CD4-positive, alpha-beta T cell treated with Interleukin-17A for 4 hours (primary cell): ENCODE measurements at places on chromosomes 12 and 14.
A peak's percentile ranks its signal among the peaks of the same experiment; 100 is the strongest.

- DNase-seq = peak; percentile 54
Observed at GRCh38 chr14:73785336-73785833, 66.2 kb upstream of the PTGR2 start.

- peak; percentile 56 for DNase-seq
Observed at GRCh38 chr12:130775953-130776856, 60.1 kb upstream of the RIMBP2 start.

GRCh38 chr14:51544901-51545300 is 106.8 kb upstream of the FRMD6 start:
- no peak for DNase-seq

DNA sequence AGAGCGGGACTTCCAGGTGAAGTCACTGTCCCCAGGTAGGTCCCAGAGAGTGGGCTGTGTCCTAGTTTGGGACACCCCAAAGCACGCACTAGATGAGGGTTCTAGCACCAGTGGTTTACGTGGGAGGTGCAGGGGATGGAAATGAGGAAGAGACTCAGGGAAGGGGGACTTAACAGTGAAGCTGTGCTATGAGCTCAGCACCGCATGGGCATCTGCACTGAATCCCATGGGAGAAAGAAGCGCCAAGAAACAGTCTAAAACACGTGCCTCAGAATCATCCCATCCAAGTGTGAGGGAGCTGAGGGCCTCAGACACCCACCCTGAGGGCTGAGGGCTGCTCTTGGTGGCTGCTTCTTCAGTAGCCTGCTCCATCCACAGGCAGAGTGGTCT is 71.5 kb upstream of the ZFP36L1 start:
- no peak for DNase-seq

- no peak for DNase-seq
Observed at GRCh38 chr14:104239861-104240301, 101.5 kb downstream of the KIF26A start.

- no peak for DNase-seq
Observed at GRCh38 chr14:104712881-104713734, 10.9 kb upstream of the ADSS1 start.

DNA sequence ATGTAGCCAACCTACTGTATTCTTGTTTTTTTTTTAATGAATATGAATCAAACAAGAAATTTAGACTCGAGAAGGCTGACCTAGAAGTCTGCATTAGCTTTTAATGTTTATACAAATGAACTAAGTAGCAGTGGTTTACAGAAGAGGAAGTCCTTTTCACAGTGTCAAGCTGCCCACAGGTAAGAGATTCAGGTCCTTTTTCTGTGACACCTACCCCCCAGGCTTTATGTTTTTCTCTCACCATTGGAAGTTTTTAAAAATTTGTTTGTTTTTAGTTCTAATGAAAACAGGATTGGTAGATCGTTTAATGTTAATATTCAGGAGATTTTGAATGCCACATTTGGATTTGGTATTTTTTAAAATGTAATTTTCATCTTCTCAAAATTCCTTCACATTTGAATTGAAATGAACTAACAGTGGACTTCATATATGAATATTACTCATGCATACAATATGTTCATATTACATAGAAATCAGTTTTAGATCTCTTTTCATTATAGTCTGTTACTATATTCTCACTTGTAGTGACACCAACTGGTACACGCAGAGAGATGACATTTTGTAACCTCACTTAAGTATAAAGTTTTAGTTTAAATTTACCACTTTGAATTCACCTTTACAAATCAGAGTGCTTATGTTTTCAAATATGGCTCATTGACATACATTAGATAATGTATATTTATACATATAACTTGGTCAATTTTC is 29.7 kb downstream of the ATF7IP start:
- DNase-seq = no peak

DNA sequence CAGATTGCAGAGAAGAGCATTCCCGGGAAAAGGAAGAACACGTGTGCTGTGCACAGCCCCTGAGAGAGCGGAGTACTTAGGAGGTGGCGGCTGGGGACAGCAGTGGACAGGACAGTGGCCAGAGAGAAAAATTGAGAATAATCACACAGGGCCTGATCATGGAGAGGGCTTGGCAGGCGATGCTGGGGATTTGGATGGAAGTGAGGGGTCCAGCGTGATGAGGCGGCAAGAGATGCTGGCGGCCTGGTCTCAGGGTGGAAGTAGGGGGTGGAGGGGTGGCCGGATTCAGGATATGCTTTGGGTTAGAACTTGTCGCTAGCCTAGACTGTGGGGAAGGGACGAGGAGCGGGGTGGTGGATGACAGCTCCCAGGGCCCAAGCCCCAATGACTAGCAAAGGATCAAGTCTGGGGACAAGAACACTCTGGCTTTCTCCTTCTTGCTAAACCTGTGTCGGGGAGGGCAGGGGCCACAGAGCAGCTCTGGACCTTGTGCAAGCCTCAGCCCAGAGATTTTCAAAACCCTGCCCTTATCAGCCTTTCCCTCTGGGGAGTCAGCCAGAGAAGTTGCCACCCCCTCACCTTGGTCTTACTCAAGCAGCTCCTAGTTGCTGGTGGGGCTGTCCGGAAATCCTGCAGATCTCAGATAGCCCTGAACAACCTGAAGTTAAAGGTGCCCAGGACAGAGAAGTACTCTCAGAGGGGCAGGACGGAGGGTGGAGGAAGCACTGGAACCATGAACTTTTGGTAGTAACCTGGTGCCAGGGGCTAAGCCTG is 1.3 kb downstream of the HVCN1 start:
- no peak for DNase-seq

- DNase-seq = no peak
Observed at GRCh38 chr14:68233101-68233784, 413.7 kb downstream of the RAD51B start.

DNA sequence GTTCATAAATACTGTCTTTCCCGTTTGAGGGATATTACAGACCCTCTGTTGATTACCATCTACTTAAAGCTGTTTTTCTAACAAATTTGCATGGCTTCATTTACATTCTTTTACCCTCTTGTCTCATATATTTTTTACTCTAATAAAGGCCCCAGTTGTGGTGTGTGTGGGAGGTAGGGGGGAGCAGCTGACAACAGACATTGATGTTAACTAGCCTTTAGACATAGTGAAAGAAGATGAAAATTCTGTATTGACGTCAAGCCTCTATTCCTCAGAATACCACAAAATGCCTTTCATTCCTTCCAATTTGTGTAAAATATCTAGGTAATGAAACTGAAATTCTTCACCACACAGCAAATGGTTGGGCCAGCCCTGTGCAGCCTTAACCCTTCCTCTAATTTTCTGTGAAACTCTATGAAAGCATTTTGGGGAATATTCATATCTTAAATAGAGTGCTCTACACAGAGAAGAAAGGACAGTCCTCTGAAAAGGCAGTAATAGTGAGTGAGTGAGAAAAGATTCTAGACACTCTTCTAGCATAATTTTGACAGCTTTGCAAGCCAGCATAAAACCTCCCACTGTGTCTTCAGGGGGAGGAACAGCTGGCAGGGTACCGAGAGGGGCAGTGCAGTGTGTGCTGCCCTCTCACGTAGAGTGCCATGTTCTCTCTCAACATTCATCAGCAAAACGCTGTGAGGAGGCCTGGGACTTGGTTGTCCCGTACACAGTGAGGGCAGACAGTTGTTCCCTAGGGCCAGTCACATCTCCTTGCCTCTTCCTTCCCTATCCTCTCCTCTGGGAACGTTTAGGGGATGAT is 20.1 kb upstream of the CERS5 start:
- no peak for DNase-seq

DNA sequence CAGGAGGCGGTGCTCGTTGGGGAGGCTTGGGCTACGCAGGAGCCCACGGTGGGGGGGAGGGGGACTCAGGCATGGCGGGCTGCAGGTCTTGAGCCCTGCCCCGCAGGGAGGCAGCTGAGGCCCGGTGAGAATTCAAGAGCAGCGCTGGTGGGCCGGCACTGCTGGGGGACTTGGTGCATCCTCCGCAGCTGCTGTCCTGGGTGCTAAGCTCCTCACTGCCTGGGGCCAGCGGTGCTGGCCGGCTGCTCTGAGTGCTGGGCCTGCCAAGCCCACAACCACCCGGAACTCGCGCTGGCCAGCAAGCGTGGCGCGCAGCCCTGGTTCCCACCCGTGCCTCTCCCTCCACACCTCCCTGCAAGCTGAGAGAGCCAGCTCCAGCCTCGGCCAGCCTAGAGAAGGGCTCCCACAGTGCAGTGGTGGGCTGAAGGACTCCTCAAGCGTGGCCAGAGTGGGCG is 3.2 kb downstream of the METTL25 start:
- DNase-seq = no peak

- DNase-seq = peak; percentile 4
Observed at GRCh38 chr14:93619176-93619793, 169.0 kb downstream of the PRIMA1 start.

GRCh38 chr12:47954467-47955045 is 8.8 kb upstream of the TMEM106C start:
- no peak for DNase-seq

DNA sequence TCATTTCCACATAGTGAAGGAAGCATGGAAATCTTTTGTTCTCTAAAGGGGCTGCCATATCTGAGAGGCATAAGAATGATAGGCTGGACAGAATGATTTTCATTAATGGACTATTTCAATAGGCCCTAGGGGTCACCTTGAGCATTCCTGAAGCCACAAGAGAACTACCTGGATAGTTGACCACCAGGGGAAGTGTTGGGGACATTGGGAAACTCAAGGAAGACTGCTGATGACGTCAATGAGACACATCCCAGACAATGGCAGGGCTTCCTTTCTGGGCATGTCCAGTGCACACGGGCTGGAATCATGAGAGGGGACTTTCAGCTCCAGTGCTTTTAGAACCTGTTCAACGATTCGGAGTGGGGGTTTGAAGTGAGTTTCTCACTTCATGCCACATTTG is 48.8 kb upstream of the CHST11 start:
- DNase-seq = no peak
